ENCODE measurements at places on chromosomes 16 and 17.

GRCh38 chr16:2056681-2057407 is 9.1 kb downstream of the TSC2 start:
- DNase-seq: no peak

GRCh38 chr17:42704490-42704836 is 22.1 kb downstream of the CNTNAP1 start:
- no peak for DNase-seq

GRCh38 chr16:66133643-66134338 is 232.7 kb upstream of the CDH5 start:
- peak; percentile 61 for DNase-seq

DNA sequence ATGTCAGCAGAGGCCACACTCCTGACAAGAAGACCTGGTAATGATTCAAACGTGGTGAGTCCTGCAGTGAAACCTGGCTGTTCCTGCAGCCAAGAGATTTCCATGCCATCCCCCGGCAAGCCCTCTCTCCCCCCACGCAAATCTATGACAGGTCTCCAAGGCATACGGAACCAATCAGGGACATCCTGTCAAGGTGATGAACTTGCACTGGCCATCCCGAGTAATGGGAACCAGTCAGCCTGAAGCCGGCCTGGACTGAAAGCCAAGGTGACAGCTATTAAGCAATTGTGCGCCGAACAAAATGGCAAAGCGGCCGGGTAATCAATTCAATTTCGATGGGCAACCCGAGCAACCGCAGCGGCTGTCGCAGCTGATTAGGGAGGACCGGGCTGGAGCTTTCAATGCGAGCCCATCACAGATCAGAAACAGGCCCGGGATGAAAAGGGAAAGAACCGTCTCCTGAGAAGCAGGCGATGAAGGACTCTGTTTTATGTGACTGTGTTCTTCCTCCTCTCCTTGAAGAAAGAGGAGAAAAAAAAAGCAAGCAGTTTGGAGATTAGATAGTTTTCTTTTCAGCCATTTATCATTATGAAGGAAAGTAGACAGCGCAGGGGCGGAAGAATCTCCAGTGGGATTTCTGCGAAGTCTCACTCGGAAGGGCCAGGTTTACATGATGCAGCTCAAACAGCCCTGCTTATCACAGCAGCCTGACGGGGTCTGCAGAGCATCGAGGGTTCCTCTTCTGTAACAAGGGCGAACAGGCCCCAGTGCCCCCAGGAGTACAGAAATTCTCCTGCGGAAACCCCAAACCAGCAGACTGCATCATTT is 35.2 kb downstream of the TBX4 start:
- no peak for DNase-seq

DNA sequence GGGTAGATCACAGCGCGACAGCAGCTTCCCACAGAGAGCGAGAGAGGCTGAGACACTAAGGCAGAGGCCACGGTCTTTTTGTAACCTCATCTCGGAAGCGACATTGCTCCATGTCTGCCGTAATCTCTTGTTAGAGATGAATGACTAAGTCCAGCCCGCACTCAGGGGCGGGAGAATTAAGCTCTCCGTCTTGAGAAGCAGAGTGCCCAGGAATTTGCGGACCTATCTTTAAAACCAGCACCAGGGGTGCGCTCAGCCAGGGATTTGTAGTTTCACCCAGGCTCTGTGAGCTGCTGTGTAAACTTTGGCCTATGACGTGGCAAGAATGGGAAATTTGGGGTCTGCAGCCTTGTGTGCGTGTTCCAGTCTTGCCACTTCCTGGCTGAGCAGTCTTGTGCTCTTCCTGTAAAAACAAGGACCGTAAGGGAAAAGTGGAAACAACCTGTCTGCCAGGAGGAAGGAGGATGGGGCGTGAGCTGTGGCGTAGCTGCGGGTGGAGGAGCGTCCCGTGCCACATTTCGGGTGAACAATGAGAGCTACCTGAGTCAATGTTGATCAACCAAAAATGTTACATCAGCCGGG is 16.0 kb upstream of the JPH3 start:
- DNase-seq: no peak

DNA sequence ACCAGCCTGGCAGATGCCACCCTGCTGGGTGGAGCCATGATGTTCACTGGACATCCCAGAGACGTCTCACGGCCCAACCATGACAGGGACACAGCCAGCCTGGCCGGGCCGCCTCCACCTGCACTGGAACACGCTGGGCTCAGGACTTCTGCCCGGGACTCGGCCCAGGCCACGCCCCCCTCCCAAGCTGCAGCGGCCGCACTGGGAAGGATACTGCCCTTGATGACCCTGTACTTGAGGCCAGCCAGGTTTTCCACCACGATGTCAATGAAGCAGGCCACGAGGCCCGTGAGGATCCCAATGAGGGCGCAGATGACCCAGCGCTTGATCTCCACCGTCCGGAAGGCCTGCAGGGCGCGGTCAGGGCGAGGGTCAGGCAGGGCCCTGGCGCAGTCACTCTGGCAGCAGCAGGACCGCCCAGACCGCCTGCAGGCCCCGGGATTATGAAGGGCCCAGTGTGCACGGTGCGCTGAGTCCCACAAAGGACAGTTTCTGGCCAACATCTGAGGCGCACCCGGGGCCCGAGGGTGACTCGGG is 14.2 kb downstream of the CLCN7 start:
- DNase-seq: no peak

DNA sequence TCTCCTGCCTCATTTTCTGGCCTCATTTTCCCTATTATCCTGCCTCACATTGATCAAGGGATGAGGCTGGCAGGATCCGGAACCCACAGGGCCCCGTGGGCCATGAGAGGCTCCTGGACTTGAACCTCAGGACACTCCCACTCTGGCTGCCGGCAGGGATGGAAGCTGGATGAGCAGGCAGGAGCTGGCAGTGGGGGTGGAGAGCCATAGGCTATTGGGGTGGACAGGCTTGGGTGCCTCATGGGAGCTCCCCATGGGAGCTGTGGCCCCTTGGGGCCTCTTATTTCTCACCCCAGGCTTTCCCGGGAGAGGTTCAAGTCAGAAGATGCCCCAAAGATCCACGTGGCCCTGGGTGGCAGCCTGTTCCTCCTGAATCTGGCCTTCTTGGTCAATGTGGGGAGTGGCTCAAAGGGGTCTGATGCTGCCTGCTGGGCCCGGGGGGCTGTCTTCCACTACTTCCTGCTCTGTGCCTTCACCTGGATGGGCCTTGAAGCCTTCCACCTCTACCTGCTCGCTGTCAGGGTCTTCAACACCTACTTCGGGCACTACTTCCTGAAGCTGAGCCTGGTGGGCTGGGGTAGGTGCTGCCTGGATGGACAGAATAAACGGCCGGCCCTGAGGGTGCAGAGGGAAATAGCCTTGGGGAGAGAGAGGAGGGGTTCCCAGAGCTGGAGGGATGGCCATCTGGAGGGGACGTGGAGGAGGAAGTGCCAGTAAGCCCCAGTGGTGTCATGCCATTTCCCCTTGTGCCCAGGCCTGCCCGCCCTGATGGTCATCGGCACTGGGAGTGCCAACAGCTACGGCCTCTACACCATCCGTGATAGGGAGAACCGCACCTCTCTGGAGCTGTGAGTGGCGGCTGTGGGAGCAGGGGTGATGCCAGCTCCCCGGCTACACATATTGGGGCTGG is 10.7 kb upstream of the DRC7 start:
- no peak for DNase-seq

GRCh38 chr16:66204756-66205155 is 161.7 kb upstream of the CDH5 start:
- DNase-seq: peak; percentile 72

GRCh38 chr16:14564861-14565687 is 65.0 kb downstream of the PARN start:
- DNase-seq: no peak

- DNase-seq: no peak
Observed at GRCh38 chr16:29156511-29156910, 171.7 kb downstream of the LAT start.

- peak; percentile 90 for DNase-seq
Observed at GRCh38 chr17:8922451-8922850, 43.1 kb downstream of the PIK3R5 start.

- DNase-seq: no peak
Observed at GRCh38 chr17:1583556-1583955, 21.0 kb upstream of the PITPNA start.

- DNase-seq: no peak
Observed at GRCh38 chr16:61820398-61820797, 215.8 kb downstream of the CDH8 start.

GRCh38 chr17:68973098-68973846 is 18.1 kb upstream of the ABCA8 start:
- DNase-seq: no peak

GRCh38 chr17:27555339-27555738 is 75.6 kb upstream of the LGALS9 start:
- DNase-seq: no peak

GRCh38 chr17:6313835-6314234 is 121.1 kb downstream of the AIPL1 start:
- DNase-seq: no peak

DNA sequence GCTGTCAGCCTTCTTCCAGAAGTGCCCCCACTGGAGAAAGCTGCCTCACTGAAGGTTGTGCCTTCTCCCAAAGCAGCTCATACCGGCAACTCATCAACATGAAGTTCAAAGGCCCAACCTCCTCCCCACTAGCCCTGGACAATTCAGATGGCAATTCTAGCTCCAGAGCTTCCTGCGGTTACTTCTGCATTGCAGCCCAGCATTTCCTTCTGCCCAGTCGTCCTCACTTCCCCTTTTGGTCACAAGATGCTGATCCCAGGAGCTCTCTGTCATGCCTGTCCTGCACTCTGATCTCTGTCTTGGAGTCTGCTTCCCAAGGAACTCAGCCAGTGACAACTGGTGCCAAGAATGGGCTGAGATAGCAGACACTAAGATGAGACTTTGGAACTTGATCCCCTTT is 178.2 kb upstream of the SOX9 start:
- no peak for DNase-seq

GRCh38 chr17:50134206-50135110 is 4.5 kb upstream of the SAMD14 start:
- DNase-seq: no peak

GRCh38 chr17:49061524-49061943 is 64.3 kb downstream of the IGF2BP1 start:
- no peak for DNase-seq

GRCh38 chr16:53219795-53220454 is 165.1 kb downstream of the CHD9 start:
- DNase-seq: no peak

DNA sequence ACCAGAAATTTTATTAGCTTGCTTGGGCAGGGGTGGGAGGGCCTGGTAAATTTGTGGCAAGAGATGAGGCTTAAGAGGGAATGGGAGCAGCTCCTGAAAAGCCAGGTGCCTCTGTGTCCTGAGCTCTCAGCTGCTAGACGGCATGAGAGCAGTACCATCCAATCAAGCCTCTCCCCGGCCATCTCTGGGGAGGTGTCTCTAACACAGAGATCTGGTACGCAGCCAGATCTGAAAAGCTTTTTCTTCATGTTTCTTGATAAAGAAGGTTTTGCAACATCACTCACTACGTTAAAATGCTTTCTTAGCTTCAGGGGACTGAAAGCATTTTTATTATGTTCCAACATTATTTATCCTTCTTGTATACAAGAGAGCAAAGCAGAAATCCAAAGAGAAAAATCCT is 488.2 kb downstream of the RBFOX1 start:
- DNase-seq: no peak

- no peak for DNase-seq
Observed at GRCh38 chr16:27712251-27712711, 162.3 kb downstream of the KATNIP start.

- no peak for DNase-seq
Observed at GRCh38 chr16:1331712-1332617, 1.5 kb upstream of the BAIAP3 start.

- no peak for DNase-seq
Observed at GRCh38 chr16:87542531-87543102, 49.8 kb upstream of the ZCCHC14 start.

DNA sequence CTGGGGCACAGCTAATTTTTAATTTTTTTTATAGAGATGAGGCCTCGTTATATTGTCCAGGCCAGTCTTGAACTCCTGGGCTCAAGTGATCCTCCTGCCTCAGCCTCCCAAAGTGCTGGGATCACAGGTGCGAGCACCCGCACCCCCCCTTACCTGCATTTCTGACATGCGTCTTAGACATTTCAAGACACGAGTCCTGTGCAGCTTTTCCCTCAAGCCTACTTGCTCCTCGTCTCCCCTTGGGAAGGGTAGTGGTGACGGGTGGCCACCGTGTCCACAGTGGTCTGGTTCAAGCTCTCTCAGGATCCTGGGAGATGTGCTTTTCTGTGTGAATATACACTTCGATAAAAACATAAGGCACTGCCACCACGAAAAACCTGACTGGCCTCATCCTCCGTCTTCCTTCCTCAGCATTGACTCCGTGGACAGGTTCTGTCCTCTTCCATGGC is 9.6 kb downstream of the CANT1 start:
- DNase-seq: no peak

- no peak for DNase-seq
Observed at GRCh38 chr16:3183445-3184139, 4.4 kb upstream of the OR1F1 start.

DNA sequence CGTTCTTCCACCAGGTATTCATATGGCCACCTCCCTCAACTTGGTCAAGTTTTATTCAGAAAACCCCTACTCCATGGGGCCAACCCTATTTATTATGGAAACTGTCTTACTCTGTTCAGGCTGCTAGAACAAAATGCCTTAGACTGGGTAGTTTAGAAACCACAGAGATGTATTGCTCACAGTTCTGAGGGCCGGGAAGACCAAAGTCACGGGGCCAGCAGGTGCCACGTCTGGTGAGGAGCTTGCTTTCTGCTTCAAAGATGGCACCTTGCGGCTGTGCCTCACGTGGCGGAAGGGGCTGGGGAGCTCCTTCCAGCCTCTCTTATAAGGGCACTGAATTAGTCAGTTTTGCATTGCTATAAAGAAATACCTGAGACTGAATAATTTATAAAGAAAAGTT is 74.3 kb downstream of the AXIN2 start:
- DNase-seq: no peak

DNA sequence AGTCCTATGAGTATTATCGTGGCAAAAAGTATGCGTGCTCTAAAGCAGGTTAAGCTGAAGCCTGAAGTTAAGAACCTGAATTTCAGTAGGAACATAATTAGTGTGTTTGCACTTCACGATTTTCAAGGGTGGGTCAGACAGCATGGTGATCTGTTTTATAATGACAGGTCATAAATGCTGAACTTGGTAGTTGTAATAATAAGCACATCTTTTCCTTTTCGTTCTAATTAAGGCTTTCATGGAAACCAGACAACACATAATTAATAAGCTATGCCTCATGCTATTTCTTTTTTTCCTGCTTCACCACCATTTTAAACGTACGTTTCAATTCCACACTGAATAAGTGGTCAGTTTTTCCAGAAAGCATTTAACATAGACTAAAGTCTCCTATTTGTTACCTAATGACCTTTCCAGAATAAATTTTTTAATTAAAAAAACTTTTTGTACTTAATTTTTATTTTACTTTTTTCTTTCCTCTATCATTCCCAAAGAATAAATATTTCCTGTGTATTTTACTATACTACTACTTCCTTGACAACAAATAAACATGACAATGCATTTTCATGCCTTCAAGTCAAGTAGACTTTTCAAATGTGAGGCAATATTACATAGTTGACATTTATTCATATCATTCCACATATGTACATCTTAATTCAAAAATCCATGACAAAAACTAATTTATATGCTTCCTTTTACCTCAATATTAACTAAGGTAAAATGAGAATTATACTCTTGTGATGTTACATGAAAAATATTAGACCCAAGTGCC is 22.4 kb downstream of the CMC2 start:
- DNase-seq: no peak

All from fibroblast of skin of left biceps (primary cell).